ENCODE measurements at places on chromosomes 16 and 17.
A peak's percentile ranks its signal among the peaks of the same experiment; 100 is the strongest.

- H3K4me1 ChIP-seq, result peaks cover 78% of the 10 kb centered on the region
- H3K27ac ChIP-seq, result peak overlapping the region; percentile 69
- no peak overlapping the region for H3K4me3 ChIP-seq
- no peak for DNase-seq
Observed at GRCh38 chr16:78298986-78299385, 199.5 kb downstream of the WWOX start.

GRCh38 chr16:54867302-54867832, 63.3 kb upstream of the IRX5 start:
- peaks cover 13% of the 10 kb centered on the region for H3K27me3 ChIP-seq
- H3K4me1 ChIP-seq, result peaks cover 8% of the 10 kb centered on the region
- no peak for DNase-seq
- H3K36me3 ChIP-seq, result no peaks in the 10 kb centered on the region

GRCh38 chr17:350706-351448, 1.7 kb downstream of the RPH3AL start:
- no peaks in the 10 kb centered on the region for H3K36me3 ChIP-seq
- peak overlapping the region; percentile 98 for H3K27ac ChIP-seq
- peaks cover 6% of the 10 kb centered on the region for H3K27me3 ChIP-seq
- peak overlapping the region; percentile 78 for H3K4me3 ChIP-seq

DNA sequence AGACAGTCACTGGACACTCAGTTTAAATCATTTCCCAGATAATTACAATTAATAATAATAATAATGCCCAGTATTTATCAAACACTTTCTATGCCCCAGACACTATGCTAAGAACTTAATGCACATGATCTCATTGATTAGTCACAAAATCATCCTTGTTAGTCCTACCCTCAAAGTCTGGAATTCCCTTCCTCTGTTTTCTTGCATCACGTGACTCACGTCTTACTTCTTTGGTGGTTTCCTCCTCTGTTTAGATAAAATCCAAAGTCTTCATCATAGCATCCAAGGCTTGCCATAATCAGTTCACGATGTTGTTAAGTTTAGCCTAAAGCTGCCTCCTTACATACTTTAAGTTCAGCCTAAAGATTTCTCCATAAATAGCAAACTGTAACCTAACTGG, 471.9 kb downstream of the PMP22 start:
- DNase-seq, result no peak
- no peak overlapping the region for H3K27ac ChIP-seq
- H3K4me3 ChIP-seq, result no peak overlapping the region
- peaks cover 14% of the 10 kb centered on the region for H3K4me1 ChIP-seq

Data from nephron progenitor cell (in vitro differentiated cells).